ENCODE measurements at places on chromosomes 4 and X.

- DNase-seq = no peak
These were observed 5.3 kb upstream of the G3BP2 start for GRCh38 chr4:75678473-75678872.

DNA sequence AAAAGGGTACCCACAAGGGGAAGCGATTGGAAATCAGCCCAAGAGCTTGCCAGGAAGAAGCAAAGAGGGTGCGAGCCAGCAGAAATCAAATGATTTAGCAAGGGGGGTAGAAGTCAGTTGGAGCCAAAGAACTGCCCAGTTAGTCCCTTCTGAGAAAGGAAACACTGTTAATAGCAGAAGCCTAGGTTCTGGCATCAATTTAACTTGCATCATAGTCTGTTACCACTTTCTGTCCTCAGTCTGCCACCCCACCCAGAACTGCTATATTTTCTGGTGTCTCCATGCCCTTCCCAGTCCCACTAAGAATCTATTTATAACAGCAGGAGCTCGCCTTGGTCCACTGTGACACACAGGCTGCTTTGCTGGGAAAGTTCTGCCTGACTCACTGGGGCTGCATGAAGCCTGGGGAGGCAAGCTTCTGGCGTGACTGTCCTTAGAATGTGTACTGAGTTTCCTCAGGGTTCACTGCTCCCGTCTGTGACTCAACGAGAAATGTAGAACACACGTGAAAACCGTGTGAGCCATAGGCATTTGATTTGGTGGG lies 157.8 kb upstream of the TTC29 start:
- DNase-seq = no peak

GRCh38 chrX:39941332-39941920 lies 156.3 kb downstream of the BCOR start:
- DNase-seq = no peak

DNA sequence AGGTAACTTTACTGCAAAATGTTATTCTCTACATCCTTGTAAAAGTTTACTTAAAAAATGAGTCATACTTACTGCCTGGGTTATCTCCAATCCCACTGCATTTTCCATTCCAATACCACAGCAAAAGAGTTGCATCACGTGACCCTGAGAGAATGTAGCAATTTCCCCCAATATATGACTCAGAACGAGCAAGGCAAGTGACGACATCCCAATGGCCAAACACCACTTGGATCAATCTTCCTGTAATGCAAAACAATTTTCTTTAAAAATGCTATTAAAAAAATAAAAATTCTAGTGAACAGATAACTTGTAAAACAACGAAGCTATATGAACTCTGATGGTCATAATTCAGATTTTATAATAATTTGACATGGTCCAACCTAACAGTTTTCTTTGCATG lies 224.3 kb downstream of the DCLK2 start:
- peak; percentile 51 for DNase-seq

DNA sequence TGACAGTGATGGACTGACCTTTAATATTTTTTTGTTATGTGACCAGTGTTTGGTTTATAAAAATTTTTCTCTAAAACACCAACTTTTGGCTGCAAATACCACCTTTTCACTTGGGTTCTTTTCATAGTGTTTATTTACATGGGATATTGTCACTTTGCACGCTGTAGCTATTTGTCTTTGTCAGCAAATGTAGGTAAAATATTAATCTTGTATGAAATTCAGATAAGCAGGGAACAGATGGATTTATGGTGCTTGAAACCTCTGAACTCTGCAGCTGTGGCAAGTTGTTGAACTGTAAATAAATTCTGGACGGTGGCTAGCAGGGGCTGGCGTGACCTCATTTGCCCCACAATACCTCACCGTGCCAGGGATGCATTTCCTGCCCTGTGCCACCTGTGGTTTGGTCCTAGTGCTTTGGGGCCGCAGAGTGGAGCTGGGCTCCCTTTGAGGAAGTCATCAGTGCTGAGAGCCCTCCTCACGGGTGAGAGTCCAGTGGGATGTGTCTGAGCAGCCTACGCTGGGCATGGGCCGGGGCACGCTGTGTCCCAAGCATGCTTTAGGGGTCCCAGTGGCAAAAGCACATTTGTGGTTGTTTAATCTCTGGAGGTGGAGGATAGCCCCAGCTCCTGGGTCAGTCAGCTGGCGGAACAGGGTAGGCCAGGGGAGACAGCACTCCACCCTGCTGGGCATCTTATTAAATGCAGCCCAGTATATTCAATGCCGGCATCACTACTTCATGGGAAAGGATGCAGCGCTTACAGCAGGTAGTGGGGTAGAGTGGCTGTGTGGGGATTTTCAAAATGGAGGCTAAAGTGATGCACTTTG lies 108.6 kb downstream of the TBL1X start:
- no peak for DNase-seq

GRCh38 chr4:26020083-26020668 lies 106.2 kb downstream of the SMIM20 start:
- no peak for DNase-seq

- no peak for DNase-seq
These were observed 32.4 kb upstream of the PJA1 start for GRCh38 chrX:69197690-69198089.

GRCh38 chrX:46386511-46386910 lies 158.7 kb downstream of the ZNF674 start:
- DNase-seq = no peak

- DNase-seq = no peak
These were observed 146.6 kb downstream of the PPA2 start for GRCh38 chr4:105327222-105327621.

- DNase-seq = no peak
These were observed 308.8 kb downstream of the TEX13C start for GRCh38 chrX:125628435-125628834.

- no peak for DNase-seq
These were observed 27.4 kb upstream of the CLDN24 start for GRCh38 chr4:183349673-183350072.

DNA sequence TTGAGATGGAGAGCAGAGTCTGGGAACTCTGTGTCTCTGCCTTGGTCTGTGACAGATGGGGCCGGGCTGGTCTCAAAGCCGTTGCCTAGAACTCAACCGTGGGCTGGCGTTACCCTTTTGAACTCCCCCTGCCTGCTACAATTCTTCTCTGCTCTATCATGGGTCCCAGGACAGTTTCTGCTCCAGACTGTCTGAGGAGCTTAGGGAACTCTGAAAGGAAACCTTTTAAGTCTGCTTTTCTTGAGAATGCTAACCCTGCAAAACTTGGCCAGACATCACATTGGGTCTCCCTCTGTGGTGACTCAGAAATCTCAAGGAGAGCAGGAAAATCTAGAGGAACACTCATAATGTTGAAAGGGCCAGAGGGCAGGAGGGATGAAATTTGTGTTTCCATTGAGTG lies 240.6 kb downstream of the CBR4 start:
- no peak for DNase-seq

GRCh38 chr4:33882246-33882990 lies 2361.9 kb downstream of the ARAP2 start:
- DNase-seq = no peak

DNA sequence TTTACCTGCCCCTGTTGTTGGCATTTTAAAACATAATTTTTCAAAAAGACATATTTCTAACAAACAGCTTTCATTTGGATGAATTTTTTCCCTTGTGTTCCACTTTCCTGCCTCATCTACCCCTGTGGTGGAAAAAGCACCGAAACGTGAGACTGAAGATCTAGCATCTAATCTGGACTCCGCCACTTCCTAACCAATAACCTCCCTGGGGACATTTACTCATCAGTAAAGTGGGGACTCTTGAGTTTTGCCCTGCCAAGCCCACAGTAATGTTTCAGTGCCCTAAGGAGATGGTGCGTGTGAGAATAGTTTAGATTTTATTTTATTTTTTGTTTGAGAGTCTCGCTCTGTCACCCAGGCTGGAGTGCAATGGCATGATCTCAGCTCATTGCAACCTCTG lies 56.7 kb downstream of the ADGRG2 start:
- no peak for DNase-seq

DNA sequence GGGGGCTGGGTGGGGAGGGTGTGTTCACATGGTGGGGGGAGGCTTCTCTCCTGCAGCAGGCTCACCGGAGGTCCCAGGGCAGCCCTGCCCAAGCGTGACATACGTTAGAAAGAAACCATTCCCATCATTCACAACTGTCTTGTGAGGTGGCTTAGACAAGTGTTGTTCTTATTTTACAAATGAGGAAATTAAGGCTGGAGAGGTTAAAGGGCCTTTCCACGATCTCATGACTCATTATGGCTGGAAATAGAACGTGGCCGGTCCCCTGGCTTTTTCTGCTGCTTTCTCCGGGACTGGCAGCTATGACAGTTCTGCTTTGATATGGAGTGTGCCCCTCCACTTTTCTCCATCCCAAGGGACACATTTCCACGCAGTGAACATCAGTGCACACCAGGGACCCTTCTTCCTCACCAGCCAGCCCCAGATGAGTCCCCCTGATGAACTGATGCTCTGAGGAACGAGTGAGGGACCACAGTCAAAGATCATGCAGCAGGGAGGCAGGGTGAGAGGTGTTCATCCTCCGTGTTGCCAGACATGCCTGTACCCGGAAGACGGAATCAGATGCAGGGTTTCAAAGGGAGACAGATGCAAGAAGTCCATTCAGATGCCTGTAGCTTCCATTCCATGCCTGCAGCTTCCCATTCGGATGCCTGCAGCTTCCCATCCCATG lies 64.0 kb upstream of the ACSL1 start:
- no peak for DNase-seq

- DNase-seq = no peak
These were observed 27.1 kb downstream of the TSC22D3 start for GRCh38 chrX:107748506-107748905.

GRCh38 chrX:107565931-107566603 lies 62.2 kb upstream of the PRPS1 start:
- DNase-seq = no peak

GRCh38 chr4:158624889-158625478 lies 46.7 kb downstream of the C4orf46 start:
- no peak for DNase-seq

GRCh38 chr4:184237612-184238011 lies 19.9 kb upstream of the ENPP6 start:
- peak; percentile 21 for DNase-seq

GRCh38 chr4:137451172-137451825 lies 81.0 kb downstream of the PCDH18 start:
- DNase-seq = no peak

DNA sequence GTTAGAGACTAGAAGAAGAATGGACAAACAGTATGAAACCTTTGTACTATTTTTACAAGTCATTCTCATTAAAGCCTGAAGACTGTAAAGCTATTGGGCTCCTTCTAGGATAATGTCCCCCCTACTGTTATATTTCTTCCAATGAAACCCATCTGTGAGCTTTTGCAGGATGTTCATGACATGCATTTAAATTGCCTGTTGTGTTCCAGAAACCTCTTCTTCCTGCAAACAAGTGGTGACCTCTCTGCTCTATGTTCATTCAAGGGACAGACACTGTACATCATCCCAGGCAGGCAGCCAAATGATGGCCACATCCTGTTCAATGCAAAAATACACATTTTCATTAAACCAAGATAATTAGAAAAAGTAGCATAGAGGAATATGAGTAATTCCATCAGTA lies 128.0 kb downstream of the C4orf33 start:
- no peak for DNase-seq

DNA sequence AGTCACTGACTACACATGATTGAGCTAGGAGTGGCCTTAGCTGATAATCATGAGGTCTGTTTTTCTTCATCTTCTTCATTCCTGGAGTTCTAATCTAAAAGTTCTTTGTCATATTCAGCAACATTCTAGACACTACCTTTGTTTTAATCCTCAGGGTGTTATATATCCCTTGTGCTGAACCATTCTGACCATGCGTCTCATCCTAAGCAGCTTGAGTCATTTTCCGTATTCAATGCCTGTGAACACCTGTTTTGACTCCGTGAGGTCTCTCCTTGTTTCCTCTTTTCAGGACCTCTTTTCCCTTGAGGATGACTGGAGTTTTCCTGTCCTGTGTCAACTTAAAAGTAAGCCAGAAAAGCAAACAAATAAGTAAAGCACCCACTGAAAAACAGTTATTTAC lies 597.9 kb downstream of the GBA3 start:
- no peak for DNase-seq

GRCh38 chr4:111466811-111467604 lies 678.2 kb upstream of the FAM241A start:
- DNase-seq = no peak

GRCh38 chr4:103375278-103375677 lies 177.1 kb upstream of the CENPE start:
- no peak for DNase-seq

DNA sequence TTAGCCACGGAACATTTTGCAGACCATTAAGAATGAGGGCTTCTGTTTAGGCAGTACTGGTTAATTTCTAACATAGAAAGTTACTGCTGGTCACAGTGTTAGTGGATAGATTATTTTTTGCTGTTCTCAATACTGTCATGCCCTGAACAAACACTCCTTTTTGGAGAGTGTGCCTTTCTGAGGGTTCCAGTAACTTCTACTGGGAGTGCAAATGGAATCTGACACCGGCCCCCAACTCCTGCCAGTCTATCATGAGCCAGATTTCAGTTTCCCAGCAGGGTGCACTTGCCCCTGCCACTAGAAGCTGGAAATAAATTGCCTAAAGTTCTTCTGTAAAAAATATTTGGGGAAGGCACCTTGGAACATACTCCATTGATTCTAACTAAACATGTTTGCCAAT lies 224.4 kb upstream of the GPC4 start:
- no peak for DNase-seq

GRCh38 chrX:10206317-10206716 lies 49.5 kb downstream of the CLCN4 start:
- DNase-seq = no peak

GRCh38 chr4:146932116-146932515 lies 13.5 kb downstream of the TTC29 start:
- DNase-seq = no peak

GRCh38 chr4:101205916-101206315 lies 141.4 kb downstream of the PPP3CA start:
- DNase-seq = peak; percentile 40

DNA sequence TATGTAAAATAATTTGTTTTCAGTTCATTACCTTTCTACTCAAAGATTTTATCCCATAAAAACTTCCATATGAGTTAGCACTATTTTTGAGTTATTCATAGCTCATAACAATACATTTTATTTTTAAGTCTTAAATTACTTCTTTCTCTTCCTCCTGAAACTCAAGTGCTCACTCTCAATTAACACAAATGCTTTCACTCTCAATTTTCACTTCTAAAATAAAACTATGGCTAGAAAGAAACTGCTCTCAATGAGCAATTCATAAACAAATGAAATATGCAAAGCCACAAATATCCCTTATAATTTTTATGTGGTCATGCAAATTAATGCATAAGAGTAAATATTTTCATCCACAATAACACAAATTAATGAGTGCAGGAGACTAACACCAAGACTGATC lies 38.8 kb downstream of the MAML3 start:
- no peak for DNase-seq

DNA sequence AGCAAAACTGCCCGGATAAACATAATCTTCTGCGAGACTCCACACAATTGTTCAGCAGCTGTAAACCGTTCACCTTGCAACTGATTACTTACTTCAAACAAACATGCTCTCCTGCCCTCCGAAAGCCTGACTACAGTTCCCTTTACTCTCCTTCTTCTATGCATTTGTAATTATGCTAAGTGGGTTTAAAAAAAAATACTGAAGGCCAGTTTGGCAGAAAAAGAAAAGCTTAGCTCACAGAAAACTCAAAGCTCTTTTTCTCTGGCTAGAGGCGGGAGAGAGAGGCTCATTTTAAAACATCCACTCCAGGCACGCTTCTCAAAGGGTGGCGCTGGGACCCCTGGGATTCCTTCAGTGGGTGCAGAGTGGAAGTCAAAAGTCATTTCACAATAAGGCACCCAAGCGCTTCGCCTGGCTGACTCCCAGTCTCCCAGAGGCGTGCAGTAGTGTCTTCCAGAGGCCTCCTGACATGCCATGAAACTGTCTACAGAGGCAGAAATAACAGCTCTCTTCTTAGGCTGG lies 1.9 kb downstream of the DHRSX start:
- no peak for DNase-seq

GRCh38 chr4:103400405-103400804 lies 202.3 kb upstream of the CENPE start:
- DNase-seq = no peak
